Lower lobe of right lung (tissue), 2 donors: ENCODE measurements at places on chromosomes 7 and 10. TPM values are rescaled to one million over a fixed set of nuclear protein-coding genes. Genes with fewer than 3 reads are reported as not detected.
A peak's percentile ranks its signal among the peaks of the same experiment; 100 is the strongest.

SORBS1 gene
- total RNA-seq: 58.2 TPM

GRCh38 chr7:1950452-1951158 lies 280.5 kb downstream of the ELFN1 start:
- peak; percentile 34 for DNase-seq

GRCh38 chr7:13181216-13181615 lies 493.8 kb downstream of the ARL4A start:
- DNase-seq: no peak

CYP2E1 gene
- 0.86 TPM for total RNA-seq

- peak; percentile 96 for DNase-seq
Observed at GRCh38 chr10:93496322-93497041, at the start of gene CEP55. CEP55 (plus strand) TSS chr10:93496612; CDS start chr10:93500052, 3,440 bp downstream.

- DNase-seq: no peak
Observed at GRCh38 chr7:77812290-77812685, 13.7 kb downstream of the PHTF2 start.

- no peak for DNase-seq
Observed at GRCh38 chr7:18103436-18104218, 76.0 kb upstream of the PRPS1L1 start.

DNA sequence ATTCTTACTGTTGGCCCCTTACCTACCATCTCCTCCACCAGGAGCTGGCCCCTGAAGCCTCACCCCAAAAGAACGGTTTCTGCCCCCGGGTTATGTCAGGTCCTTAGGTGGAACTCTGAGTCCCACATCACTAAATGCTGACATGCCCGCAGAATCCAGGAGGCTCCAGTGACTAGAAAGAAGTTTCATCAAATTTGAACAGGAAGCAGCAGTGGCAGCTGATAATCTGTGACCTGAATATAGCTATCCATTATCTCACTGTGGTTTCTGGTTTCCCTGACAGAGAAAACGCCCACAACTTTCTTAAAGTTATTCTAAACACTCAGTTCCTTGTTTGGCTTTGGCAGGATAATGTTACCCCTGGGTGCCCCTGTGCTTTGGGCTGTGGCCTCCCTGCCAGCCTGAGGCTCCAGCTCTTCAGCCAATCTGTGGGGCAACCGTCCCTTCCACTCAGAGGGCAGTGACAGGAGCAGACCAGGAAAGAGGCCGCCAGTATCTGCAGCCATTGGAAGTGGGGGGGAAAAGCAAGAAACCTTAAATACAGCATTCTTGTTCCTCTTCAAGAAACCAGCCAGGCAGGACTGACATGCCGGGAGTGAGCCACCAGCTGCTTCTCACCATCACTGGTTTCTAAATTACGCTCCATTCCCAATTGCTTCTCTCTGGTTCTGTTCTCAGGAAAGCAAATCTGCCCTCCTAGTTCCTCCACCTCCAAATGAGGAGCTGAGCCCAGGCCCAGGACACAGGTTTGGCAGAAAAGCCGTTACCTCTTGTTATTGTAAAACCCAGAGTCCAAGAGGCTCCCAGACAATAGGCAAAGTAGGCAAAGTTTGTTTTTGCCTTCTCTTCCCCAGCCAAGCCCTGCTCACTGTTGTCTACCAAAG lies 41.2 kb upstream of the VCL start:
- DNase-seq: no peak

DNA sequence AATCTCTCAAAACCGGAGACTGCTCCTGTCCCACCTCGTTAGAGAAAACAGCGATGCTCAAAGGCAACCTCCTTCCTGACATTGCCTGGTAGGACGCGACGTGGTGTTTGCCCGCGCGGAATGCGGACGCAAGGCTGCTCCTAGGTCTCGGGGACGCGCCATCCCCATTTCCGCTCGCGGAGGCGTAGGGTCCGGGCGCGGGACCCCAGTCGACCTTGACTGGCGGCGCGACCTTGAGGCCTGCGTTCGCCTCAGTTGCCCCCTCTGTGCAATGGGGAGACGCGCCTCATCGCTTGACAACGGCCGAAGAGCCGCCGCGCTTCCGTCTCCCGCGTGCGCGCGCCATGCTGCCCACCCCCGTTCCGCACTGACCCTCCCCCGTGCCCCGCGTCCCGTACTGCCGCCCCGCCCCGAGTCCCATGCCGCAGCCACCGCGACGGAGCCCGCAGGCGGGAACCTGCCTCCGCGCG lies 412 bp upstream of the PPIA start:
- DNase-seq: no peak

DNA sequence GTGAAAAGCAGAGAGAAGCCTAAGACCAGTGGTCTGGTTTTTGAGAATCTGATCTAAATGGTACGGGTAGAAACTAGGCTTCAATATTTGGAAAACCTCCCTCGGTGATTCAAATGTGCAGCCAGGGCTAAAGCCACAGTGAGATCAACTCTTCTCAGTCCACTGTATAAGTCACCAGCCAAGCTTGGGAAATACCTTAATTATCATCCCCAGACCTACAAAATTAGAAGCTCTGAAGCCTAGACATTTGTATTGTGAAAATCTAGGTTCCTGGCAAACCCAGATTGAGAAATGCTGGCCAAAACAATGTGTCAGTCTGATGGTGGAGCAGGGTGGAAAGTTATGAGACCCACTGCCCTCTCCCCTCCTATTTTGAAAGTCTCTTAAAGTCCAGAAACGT lies 131.7 kb downstream of the DGKI start:
- no peak for DNase-seq

ZNF716 gene
- not detected for total RNA-seq

LIPF gene
- total RNA-seq: not detected

DNA sequence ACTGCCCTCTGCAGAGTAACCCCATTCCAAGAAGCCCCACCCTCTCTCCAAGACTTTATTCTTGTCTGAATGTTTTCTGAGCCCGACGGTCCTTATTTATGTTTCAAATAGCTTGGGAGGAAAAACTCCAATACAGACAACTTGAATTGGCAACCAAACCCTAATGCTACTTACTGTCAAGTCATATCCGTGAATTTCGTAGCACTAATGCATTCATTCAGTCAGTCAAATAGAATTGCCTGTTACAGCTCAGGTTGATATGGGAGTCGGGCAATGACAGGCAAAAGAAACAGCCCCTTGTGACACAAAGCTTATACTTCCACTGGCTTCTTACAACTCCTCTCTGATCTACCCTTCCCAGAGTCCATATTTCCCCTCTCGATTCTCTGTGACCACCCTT lies 58.5 kb upstream of the LRGUK start:
- no peak for DNase-seq

- DNase-seq: no peak
Observed at GRCh38 chr7:136726460-136726859, 142.0 kb upstream of the CHRM2 start.

AOC1 gene
- 1.7 TPM for total RNA-seq

DNA sequence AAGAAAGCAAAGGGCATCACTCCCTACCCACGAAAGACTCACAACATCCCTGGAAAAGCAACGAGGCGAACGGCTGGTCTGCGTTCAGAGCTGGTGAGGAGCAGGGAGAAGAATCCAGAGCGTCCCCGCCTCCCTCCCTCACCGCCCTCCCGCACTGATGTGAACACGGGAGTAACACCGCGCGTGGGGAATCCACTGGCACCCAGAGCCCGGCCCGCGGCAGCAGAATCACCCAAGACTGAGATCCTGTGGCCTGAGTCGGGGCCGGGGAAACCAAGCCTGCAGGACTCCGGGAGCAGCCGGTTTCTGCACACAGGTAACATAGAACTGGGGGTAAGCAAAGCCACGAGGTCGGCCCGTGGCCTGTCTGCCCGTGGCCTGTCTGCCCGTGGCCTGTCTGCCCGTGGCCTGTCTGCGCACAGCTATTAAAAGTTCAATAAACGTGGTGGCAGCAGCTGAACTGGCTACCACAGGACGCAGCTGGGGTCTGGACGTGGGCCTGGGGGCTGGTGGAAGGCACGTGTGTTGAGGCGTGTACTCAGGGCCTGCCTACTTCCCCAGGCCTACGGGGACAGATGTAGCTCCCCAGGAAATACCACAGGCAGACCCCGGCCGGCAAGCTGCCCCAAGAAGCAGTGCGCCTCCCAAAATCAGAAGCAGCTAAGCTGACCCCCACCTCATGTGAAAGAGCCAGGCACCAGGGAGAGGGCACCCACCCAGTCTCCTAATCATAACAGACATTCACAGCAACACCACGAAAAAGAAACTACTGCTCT lies 23.0 kb downstream of the DIP2C start:
- no peak for DNase-seq

GRCh38 chr10:14312014-14312413 lies 18.7 kb downstream of the FRMD4A start:
- DNase-seq: no peak
